ENCODE measurements at places on chromosomes 2 and 18. TPM values are rescaled to one million over a fixed set of nuclear protein-coding genes. Genes with fewer than 3 reads are reported as not detected.

The CCDC178 gene
- 0.35 TPM for total RNA-seq

- H3K4me1 ChIP-seq = peaks cover 23% of the 10 kb centered on the region
- peak overlapping the region; percentile 91 for H3K27ac ChIP-seq
- no peaks in the 10 kb centered on the region for H3K36me3 ChIP-seq
- DNase-seq = no peak
Observed at GRCh38 chr2:46296216-46296839, 879 bp upstream of the EPAS1 start.

- no peak overlapping the region for H3K4me3 ChIP-seq
- H3K36me3 ChIP-seq = no peaks in the 10 kb centered on the region
- H3K4me1 ChIP-seq = no peaks in the 10 kb centered on the region
- no peaks in the 10 kb centered on the region for H3K27me3 ChIP-seq
Observed at GRCh38 chr2:129456691-129457090, 522.8 kb upstream of the RAB6C start.

GRCh38 chr2:129780316-129781270 is 198.9 kb upstream of the RAB6C start:
- no peaks in the 10 kb centered on the region for H3K4me1 ChIP-seq
- no peak overlapping the region for H3K4me3 ChIP-seq
- no peak overlapping the region for H3K27ac ChIP-seq

DNA sequence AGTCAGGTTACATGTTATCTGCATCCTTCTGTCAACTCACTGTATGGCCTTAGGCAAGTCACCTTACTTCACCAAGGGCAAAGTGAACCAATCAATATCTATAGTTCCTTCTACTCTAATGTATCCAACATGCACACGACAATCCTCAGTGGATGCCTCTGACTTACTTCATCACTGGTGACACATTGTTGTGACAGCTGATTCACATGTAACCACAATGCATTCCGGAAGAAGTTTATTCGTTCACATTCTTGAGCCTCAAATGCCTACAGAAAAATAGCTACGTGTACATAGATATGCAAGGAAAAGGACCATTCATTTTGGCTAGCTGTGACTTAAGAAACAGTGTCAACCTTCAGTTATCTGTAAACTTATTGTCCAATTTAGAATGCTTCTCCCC is 26.3 kb upstream of the EPG5 start:
- no peaks in the 10 kb centered on the region for H3K27me3 ChIP-seq
- DNase-seq = no peak
- H3K36me3 ChIP-seq = no peaks in the 10 kb centered on the region
- H3K4me3 ChIP-seq = no peak overlapping the region
- H3K4me1 ChIP-seq = no peaks in the 10 kb centered on the region
- H3K27ac ChIP-seq = no peak overlapping the region

The TNS1 gene
- total RNA-seq = 407 TPM

GRCh38 chr18:13424363-13424762 is 205.8 kb downstream of the LDLRAD4 start:
- no peak for DNase-seq
- H3K27me3 ChIP-seq = no peaks in the 10 kb centered on the region
- no peaks in the 10 kb centered on the region for H3K36me3 ChIP-seq

GRCh38 chr2:173252581-173252980 is 102.1 kb upstream of the CDCA7 start:
- H3K27me3 ChIP-seq = no peaks in the 10 kb centered on the region
- no peaks in the 10 kb centered on the region for H3K4me1 ChIP-seq
- no peaks in the 10 kb centered on the region for H3K36me3 ChIP-seq
- no peak for DNase-seq
- no peak overlapping the region for H3K4me3 ChIP-seq

DNA sequence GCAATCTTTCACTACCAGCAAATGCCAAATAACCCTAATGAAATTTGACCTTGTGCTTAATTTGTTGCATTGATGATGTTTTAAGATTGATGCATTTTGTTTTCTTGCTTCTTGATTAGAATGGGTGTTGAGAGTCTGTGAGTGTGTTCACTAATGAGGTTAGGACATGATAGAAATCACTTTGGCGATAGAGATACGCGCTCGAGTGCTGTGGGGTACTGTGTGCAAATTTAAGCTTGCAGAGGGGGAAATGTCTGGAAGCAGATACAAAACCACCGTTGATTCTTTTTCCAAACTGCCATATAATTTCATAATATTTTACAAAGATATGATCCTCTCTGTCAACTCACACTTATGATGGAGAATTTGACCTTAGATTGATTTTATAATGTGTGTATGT is 200.9 kb downstream of the PIEZO2 start:
- no peaks in the 10 kb centered on the region for H3K36me3 ChIP-seq
- no peak overlapping the region for H3K4me3 ChIP-seq
- DNase-seq = no peak
- H3K27me3 ChIP-seq = no peaks in the 10 kb centered on the region
- no peak overlapping the region for H3K27ac ChIP-seq
- no peaks in the 10 kb centered on the region for H3K4me1 ChIP-seq

DNA sequence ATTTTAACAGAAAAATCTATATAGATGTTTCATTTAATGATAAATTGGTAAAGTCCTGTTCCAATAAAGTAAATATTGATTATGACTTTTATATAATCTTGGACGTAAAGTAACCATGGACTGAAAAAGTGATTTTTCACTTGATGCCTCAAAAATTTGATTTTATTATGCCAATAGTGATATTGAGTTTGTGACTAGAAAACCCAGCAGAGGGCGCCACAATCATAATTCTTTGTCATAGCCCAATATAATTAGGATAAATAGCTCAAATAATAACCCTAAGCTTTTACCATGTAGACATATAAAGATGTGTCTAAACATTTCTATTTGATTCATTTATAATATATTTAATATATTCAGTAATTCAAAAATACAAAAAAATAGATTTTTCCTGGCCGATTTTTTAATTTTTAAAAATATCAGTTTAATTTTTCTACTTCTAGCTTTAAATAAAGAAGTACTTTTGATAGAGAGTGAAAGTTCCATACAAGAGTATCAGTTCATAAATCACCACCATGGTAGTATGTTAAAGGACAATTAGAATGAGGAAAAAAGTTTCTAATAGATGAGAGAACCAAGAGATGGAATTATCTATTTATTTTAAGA is 30.7 kb downstream of the CAMKMT start:
- H3K4me3 ChIP-seq = no peak overlapping the region
- no peaks in the 10 kb centered on the region for H3K4me1 ChIP-seq
- no peaks in the 10 kb centered on the region for H3K27me3 ChIP-seq
- no peak for DNase-seq
- H3K36me3 ChIP-seq = no peaks in the 10 kb centered on the region
- H3K27ac ChIP-seq = no peak overlapping the region

Data from gastrocnemius medialis (tissue), 4 donors.